ENCODE measurements at places on chromosomes 3 and 15. TPM values are rescaled to one million over a fixed set of nuclear protein-coding genes. Genes with fewer than 3 reads are reported as not detected.

ACKR4 gene
- total RNA-seq: 4.1 TPM

CACNA2D3 gene
- 17.9 TPM for total RNA-seq

FBN1 gene
- total RNA-seq: 6.0 TPM

SLC2A2 gene
- total RNA-seq: not detected

SLC30A4 gene
- total RNA-seq: 5.3 TPM

TMIE gene
- total RNA-seq: 2.3 TPM

DNA sequence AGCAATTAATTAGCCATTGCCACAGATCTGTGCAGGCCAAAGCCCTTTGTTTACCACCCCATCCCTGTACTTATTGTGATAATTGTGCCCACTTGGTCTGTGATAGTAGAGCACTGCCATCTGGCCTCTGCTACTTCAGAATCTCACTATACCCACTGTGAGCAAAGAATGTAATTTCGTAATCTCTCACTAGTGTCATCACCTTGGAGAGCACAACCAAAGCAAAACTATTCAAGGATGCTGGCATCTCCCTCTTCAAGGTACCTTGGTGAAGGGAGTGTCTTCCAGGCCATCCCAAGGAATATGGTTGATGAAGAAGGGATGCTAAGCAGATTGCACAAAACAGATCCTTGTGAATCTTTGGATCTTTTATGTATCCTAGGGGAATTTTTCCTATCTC is 34.7 kb upstream of the NOX5 start:
- no peak for ATAC-seq

DNA sequence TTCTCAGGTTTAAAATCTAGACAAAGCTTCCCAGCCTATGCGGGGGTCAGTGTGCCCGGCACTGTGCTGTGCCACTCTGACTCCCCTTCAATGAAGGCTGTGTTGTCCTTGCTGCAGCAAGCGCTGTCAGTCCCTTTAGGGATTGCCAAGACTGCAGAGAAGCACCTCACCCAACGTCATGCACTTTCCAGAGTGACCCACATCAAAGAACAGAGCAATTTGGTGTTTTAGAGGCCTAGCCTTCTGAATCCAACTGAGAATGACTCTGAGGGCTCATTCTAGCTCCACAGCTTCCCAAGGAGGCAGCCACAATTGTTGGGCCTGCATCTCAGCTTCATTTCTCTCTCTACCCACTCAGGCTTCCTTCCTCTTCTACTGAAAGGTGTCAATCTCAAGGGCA is 26.4 kb downstream of the SLC9A9 start:
- no peak for ATAC-seq

DNA sequence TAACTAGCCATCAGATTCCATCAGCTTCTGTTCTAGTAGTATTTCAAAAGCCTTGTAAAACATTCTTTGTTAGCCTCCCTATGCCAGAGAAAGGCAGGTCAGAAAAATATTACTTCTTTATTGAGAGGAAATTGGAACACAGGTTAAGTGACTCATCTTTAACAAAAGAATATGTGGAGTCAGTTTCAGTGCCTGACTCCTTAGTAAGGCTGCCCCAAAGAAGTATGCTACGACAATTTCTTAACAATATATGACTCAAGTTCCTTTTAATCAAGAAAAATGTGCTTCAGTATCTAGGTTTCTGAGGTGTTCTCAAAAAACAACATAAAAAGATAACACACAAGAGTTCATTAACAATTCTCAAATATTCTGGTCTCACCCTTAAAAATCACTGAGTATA is 139.2 kb downstream of the VPS13C start:
- ATAC-seq: no peak

GRCh38 chr15:80550908-80551260 is 144.2 kb upstream of the ABHD17C start:
- no peak for ATAC-seq

DNA sequence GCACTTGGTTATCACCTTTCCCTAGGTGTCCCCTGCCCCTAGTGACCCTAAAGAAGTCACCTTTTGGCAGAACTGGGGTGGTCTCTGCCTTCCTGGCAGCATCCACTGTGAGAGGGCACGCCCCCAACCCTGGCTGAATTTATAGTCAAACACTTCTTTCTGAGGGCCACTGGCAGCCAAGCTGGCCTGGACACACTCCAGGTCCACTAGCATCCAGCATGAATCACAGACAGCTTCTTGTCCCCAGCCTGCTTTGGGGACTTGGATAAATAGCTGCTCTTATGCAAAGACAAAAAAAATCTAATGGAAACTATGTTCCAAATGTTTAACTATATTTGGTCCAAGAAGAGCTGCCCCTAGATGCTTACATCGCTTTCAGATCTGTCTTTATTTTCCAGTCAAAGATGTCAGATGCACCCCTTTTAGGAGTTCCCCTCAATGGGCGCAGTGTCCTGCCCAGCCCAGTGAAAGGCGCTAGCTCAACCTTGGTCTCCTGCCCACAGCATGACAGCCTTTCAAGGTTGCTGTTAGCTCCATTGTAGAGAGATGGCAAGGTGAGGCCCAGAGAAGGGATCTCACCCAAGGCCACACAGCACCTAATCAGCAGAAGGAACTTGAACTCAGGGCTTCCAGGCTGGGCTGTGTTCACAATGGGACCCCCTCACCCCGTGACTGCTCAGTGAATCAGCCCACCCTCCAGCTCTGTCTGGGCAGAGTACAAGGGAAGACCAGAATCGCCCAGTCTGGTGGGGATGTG is 7.0 kb downstream of the RASL12 start:
- ATAC-seq: no peak

DNA sequence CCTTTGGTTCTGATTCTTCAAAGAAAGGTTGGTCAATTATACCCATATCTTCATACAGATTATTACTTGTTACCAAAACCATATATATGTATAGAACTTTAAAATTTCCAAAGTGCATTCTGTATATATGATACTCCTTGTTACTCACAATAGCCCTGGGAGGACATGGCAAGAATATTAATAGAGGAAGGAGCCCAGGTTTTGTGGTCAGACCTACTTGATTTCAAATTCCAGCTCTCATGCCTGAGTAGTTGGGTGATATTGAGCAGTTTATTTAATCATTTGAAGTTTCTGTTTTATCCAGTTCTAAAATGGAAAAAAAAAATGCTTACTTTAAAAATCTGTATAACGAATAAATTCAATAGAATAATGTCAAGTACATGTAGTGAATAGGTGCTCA is 2.5 kb downstream of the IL1RAP start:
- no peak for ATAC-seq

DNA sequence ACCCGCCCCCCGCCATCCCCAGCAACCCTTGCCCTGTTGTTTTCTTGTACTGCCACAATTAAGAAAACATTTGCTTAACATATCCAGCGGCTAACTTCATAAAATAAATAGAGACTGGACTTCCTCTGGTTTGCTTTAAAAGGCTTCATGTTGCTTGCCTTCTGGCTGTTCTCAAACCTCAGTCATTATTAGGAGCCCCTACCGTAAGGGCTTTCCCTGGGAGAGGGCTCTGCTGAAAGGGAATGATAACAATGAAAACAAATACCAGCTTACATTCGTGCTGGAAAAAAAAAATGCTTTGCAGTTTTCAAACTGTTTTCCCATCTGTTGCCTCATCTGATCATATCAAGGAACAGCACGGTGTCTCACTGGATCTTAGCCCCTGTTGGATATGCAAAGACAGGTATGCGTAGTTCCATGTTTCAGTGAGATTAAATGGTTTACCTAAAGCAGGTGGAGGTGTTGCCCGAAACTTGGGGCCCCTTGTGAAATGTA is 77.2 kb upstream of the VGLL4 start:
- ATAC-seq: no peak

DNA sequence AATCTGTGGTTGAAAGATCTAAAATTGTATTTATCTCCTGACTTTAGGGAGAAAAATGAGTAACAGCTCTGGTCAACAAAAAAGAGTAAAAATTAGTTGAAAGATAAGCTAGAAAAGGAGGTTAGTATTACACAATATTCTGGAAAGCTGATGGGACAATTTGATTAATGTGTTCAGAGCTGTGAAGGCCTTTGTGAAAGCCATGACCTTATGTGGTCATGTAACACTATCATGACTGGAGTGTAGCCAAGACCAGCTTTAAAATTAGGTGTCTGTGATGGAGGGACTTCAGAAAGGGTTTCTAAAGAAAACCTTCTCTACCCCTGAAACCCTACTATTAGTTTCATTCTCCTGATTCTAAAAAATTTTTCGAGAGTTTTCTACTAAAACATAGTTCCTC is 127.2 kb downstream of the NFKBIZ start:
- no peak for ATAC-seq

DNA sequence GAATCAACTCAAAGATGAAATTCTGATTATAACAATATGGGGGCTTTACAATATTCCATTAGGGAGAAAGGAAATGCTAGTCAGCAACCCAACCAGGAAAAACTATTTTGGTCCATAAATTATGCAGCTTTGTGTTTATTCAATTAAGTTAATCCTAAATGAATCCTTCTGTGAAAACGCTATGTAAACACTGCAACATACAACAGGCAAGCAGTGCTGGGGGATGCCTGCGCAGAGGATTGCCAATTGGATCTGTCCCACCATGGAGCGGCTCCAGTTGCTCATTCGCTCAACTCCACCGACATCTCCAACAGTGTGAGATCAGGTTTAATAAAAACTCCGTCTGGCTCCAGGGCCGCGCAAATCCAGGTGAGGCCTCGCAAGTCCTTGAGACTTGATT is 290.5 kb upstream of the VEPH1 start:
- no peak for ATAC-seq

DNA sequence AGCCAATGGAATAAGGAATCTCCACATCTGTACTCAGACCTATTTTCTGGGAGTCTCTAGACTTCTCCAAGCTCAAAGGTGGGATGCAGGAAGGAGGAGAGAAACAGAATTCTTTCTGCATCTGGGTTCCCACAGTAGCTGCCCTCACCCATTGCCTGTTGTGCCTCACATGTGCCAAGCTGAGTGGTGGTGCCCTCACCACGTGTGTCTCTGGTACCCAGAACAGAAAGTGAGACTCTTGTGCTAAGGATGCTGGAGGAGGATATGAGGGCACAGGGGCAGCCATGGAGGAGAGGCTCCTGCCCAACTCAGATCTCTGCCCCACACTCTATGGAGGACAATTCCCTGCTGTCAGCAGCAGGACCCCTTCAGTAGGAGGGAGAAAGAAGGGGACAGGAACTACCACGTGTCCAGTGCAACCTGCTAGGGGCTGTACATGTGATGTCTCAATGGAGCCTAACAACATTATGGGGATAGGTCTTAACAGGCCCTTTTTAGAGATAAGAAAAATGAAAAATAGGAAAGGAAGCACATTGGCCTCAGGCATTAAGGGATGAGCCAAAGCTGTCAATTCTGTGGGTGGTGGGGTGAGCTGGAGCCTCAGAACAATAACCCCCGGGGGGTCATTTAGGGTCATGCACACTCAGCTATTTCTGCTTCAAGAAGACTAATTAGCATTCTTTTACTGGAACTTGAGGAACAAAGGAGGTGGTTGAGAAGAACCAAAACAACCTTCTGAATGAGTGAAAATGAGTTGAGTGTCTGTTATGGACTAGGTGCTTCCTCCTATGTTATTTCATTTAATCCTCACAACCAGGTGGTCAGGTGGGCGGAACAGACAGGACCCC is 16.3 kb upstream of the NOX5 start:
- ATAC-seq: no peak

GRCh38 chr3:190734490-190734889 is 128.0 kb downstream of the GMNC start:
- ATAC-seq: no peak

- ATAC-seq: no peak
These were observed 234.8 kb downstream of the NR2F2 start for GRCh38 chr15:96565266-96565665.

DNA sequence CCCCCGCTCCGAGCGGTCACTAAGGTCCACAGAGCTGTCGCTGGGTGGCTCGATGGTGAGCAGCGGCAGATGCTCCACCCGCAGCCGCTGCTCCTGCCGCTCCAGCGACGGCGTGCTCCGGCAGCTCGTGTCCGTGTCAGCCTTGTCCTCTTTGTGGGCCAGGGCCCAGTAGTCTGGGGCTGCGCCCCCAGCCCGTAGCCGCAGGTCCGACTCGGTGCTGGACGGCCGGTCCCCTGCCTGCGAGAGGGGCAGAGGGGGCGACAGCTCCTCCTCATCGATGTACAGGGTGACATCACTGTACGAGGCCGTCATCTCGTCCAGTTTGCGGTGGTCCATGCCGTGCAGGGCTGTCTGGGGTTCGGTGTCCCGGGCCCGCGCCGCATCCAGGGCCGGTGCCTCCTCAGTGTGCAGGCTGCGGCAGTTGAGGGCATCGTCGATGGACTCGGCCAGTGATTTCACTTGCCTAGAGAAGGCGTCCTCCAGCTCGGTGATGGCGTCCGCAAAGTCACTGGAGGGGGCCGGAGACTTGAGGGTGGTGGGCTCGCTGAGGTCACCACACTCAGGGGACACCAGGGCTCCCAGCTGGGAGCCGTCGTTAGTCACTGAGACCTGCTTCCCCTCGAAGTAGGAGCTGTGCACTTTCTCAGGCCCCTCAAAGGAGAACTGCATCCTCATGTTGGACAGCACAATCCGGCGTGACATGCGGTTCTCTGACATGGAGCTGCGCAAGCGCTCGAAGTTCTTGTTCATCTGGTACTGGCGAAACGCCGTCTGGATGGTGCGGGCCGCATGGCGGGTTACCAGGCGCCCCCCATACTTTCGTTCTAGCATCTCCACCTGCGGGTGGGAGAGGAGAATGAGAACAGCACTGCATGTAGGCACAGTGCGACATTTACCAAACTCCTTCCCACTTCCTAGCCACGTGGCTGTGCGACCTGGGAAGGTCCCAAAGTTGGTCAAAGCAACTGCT is 94.8 kb upstream of the RPL32 start:
- no peak for ATAC-seq

GRCh38 chr15:73357999-73358665 is 10.6 kb downstream of the HCN4 start:
- no peak for ATAC-seq

GRCh38 chr15:67137319-67137718 is 71.9 kb downstream of the SMAD3 start:
- ATAC-seq: no peak

DNA sequence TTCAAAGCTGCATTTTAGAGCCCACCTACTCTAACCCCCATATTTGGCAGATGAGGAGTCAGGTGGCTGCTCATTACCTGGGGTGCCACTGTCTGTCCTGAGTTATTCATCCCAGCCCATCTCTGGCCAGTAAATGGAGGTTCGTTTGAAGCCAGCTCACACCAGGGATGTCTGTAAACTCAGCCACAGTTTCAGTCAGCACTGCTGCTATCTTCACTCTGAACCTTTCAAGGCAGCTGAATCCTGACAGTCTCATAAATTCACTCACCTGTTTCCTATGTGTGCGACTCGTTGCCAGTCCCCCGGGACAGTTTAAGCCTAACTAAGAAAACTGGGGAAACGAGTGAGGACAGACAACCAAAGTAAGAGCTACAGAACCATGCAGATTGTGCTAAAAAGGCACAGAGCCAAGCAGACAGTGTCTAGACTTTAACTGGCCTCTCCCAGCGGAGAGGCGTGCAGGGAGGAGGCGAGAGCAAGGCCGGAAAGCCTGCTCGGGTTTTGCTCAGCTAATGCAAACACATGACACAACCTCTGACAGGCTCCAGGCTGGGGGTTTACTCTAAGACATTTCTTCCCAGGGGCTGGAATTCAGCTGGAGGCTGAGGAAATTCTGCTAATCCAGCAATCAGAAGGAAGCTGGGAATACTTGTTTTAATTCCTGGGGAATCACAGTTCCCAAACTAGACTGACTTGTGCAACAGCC is 12.0 kb downstream of the FSTL1 start:
- peak; percentile 83 for ATAC-seq

All from motor neuron (in vitro differentiated cells).